NCI-H2171 (cell line): ENCODE measurements at places on chromosomes 1 and 21.

- DNase-seq: no peak
Measured at GRCh38 chr1:16267690-16268180, 30.8 kb upstream of the CPLANE2 start.

- peak; percentile 5 for DNase-seq
Measured at GRCh38 chr1:99704356-99704816, 58.5 kb downstream of the PALMD start.

- DNase-seq: no peak
Measured at GRCh38 chr1:57186455-57186854, 220.6 kb upstream of the C8B start.

GRCh38 chr1:225607355-225607754, 45.6 kb downstream of the ENAH start:
- no peak for DNase-seq

GRCh38 chr1:226403201-226404034, 4.5 kb downstream of the PARP1 start:
- no peak for DNase-seq

DNA sequence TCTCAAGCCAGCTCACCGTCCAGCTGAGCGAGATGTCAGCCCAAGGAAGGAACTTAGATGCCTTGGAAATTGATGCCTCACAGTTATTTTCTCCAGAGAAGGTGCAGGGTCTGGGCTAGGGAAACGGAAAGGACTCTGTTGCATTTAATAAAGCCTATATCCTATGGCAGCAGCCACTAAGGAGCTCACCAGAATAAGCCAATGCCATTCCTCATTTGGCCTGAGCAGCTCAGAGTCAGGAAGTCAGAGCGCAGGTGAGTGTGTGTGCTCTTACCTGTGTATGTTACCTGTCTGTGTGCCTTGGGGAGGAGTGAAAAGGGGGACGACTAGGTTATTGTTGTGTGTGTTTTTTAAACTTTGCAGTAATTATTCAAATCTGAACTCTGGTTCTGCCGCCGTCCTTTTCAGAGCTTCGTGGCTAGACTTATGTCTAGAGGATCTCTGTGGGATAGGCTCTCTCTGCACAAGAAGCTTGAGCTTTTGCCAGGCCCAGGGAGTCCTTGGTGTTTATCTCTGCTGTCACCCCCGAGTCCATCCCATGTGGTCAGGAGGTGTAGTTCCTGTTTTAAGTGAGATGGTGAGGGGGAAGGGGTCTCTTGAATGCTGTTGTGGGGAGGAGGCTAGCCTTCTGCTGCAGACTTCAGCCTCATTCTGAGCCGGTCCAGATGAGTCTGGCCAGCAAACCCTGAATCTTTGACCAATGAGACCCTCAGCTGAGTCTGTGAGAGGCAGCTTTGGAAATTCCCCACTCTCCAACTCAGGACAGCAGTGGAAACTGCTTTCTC, 2.4 kb downstream of the TMCC2 start:
- DNase-seq: no peak

GRCh38 chr1:233719655-233720341, 105.9 kb downstream of the KCNK1 start:
- no peak for DNase-seq
